Right renal pelvis (tissue), 4 donors: ENCODE measurements at places on chromosomes 12 and 14.

GRCh38 chr14:50677527-50678063, 9.5 kb upstream of the SAV1 start:
- no peak for DNase-seq

GRCh38 chr12:66319266-66319954, 17.1 kb downstream of the HELB start:
- no peak for DNase-seq

DNA sequence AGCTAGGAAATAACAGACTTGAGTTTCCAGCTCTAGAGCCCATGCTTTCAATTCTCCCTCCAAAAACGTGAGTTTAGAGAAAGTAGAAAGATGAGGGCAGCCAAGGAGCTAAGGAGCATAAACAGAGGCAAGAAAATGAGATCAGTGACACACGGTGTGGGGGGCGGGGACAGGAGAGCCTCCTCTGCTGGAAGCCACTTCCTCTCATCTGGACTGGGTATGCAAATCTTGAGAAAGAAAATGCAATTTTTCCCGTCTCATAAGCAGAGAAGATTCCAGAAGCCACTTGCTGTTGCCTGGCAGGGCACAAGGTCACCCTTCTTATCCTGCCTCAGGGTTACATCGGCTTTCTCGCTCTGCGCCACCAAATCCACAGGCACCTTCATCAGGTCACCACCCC, 6.0 kb downstream of the OR10P1 start:
- no peak for DNase-seq

DNA sequence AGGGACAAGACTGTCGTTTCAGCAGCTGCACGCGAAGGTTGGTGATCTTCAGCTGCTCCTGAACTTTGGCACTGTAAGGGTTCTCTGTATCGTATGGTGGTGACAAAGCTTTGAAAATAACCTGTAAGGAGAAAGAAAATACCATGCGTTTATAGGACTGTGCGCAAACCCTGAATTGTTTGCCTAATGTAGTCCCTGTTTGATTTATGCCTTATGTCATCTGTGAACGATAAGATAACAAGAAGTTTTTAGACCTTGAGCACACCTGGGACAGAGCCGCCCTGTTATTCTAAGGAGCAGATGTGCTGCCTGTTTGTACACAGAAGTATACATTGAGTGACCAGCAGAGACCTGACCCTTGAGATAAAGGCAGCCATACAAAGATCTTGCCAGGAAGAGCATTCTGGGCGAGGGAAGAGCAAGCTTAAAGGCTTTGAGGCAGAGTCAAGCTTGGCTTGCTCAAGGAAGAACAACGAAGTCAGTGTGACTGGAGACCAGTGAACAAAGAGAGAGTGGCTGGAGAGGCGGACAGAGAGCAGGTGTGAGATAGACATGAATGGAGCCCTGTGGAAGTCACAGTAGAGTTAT, 52.4 kb downstream of the NTN4 start:
- no peak for DNase-seq

GRCh38 chr12:96522690-96523089, 33.3 kb downstream of the CFAP54 start:
- no peak for DNase-seq

DNA sequence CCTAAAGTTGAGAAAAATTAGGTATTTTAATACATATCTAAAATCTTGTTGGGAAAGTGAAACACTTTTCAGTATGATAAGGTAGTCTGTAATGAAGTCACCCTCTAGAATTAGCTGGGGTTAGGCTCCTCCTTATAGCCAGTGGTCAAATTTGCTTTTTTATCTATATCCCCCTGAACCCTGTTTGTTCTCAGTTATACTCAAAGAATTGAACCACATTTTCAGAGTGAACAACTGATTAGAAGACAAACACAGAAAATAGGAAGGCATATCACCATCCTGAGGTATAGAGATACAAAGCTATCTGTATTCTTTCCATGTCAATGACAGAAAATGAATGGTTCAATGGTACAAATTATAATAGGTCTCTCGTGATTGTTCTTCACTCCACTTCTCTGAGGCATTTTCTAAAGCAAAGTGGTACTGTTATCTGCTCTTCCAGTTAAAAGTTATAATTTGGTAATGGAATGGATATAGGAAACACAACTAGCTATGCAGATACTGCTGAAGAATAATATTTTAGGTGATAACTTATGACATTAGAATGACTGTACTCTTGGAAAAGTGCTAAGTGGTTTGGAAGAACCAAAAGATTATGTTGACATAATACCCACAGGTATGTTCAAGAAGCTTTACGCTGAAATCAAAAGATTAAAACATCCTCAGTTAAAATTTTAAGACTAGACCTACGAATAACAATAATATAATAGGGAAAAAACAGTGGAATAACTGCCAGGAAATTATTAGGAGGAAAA, 27.6 kb downstream of the WASHC3 start:
- no peak for DNase-seq
